Esophagus mucosa (tissue), 1 donor: ENCODE measurements at places on chromosomes 4 and X.

DNA sequence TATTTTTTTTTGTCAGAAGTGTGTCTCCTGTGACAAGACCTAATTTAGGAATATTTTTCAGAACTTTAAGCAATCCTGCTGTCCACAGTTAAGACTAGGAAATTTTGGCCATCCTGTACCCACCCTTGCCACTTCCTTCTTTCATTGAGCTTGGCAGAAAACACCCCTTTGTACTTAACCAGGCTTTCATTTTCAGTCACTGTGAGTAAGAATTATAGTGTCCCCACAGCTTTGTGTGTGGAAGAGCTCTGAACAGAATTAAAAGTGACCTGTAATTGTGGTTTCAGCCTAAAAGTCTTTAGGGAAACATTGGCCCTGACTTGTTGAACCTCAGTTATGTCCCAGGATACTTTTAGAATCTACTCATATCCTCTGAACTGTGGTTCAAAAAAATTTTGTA lies 153.7 kb upstream of the BMP3 start:
- ATAC-seq, result no peak

GRCh38 chr4:153905231-153905630 lies 116.3 kb upstream of the SFRP2 start:
- ATAC-seq, result no peak

- no peak for ATAC-seq
These were observed 494 bp downstream of the SPOCK3 start for GRCh38 chr4:167233685-167234315.

GRCh38 chr4:165203541-165204461 lies 3.6 kb upstream of the KLHL2 start:
- ATAC-seq, result peak; percentile 48

DNA sequence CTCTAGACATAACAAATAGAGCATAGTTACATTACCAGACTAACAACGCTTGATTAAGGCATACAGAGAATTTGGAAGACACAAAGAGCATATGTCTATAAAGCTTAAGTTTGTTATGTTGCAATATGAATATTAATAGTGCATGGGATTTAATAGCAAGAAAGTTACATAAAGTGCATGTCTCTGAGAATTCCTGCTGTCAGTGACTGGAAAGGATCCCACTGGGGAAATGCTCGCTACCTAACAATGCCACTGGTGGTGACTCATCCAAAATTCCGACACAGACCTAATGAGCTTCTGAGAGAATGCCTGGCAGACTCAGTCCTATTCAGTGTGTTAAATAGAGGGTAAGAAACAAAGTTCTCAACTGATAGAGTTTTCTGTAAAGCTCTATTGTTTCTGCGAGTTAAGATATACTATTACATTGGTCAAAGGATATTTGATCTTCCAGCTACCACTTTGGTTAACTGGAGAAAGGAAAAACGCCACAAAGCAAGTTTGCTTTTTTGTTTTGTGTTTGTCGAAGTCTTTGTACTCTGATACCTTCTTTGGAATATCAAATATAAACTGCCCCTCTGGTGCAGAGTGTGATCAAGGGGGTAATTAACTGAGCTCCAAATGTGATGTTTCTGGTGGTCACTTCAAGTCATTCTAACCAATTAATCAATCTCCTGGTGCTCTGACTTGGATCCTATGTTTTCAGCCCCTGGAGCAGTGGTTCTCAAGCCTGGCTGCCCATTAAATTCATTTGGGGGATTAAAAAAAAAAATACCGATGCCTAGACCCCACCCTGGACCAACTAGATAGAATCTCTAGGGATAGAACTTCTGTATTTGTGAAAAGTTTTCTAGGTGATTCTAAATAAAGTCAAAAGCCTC lies 107.9 kb downstream of the PALLD start:
- peak; percentile 89 for ATAC-seq

DNA sequence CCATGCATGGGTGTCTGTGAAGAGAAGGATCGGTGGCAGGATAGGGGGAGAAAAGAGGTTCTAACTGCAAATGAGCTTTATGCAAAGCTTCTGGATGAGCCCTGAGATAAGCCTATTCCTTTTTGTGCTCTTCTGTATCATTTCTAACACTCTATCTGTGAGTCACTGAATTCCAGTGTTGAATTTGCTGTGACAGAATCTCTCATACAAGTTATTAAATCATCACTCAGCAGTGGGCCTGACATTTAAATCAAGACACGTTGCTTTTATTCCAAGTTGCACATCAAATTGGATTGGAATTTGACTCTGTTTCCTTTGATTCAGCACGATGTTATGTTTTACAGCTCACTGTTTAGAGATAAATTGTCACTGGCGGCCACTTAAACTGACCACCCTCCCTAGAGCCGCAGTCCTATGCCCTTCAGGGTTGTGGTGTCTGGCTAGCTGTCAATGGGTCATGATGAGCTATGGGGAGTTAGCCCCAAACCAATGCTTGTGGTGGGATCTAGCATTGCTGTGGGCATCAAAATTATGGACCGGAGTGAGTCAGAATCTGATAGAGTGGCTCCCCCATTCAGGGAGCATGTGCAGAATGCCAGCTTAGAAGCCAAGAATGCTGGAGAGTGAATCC lies 42.7 kb downstream of the LHFPL1 start:
- ATAC-seq, result no peak

DNA sequence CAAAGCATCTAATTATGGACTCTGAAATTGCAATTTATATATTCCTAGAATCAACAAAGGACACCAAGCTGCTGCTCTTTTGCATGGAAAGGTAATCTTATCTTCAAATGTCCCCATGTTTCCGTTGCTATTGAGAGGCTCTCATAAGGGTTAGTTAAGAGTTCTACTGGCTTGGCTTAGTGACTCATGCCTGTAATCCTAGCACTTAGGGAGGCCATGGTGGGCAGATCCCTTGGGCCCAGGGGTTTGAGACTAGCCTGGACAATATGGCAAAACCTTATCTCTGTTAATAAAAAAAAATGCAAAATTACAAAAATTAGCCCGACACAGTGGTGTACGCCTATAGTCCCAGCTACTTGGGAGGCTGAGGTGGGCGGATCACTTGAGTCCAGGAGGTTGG lies 93.4 kb upstream of the RAPGEF2 start:
- ATAC-seq, result no peak

GRCh38 chrX:134636851-134637250 lies 21.4 kb downstream of the PLAC1 start:
- ATAC-seq, result no peak

DNA sequence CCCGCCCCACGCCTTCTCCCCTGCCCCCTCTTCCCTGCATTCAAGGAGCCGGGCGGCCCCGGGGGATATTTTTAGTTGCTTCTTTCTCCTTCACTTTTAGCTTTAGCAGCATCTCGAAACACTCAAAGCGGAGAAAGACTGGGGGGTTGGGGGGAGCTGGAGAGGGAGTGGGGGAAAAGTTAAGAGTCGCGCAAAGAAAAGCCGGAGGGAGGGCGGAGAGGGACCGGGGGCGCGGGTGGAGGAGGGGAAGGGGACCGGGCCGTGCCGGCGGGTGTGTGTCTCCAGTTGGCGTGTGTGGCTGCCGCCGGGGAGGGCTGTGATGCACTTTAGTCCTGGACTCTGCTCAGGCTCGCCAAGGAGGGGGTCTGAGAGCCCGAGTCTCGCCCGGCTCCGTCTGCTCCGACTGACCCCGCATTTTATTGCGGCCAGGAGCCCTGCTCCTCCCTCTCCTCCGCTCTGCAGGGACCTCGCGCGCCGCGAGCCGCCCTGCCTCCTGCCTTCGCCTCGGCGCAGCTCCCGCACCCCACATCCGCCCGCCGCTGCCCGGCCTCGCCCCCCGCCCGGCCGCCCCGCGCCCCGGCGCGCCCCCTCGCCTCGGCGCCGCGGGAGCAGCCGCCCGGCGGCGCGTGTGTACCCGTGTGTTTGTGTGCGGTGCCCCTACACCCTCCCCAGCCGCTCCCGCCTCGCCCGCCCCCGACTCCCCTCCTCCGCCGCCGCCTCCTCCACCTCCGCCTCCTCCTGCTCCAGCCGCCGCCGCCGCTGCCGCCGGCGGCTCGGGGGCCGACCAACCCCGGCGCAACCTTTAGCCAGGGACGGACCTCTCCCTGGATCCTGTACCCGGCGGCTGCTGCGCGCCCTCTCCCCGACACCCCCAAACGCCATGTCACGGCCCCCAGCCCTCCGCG lies 1.4 kb downstream of the ZNF827 start:
- peak; percentile 27 for ATAC-seq

- ATAC-seq, result peak; percentile 15
These were observed 145.1 kb downstream of the ANTXR2 start for GRCh38 chr4:79927931-79928330.

GRCh38 chrX:123313486-123313885 lies 129.4 kb downstream of the GRIA3 start:
- ATAC-seq, result no peak

DNA sequence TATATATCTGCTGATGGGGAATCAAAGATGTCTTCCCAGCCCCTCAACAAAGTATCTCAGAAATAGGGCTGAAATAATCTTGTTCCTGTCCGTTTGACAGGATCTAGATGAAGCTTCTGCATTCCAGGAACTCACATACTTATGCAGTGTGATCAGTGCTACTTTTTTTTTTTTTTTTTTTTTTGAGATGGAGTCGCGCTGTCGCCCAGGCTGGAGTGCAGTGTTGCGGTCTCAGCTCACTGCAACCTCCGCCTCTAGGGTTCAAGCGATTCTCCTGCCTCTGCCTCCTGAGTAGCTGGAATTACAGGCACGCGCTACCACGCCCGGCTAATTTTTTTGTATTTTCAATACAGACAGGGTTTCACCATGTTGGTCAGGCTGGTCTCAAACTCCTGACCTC lies 36.4 kb downstream of the DHX15 start:
- no peak for ATAC-seq

DNA sequence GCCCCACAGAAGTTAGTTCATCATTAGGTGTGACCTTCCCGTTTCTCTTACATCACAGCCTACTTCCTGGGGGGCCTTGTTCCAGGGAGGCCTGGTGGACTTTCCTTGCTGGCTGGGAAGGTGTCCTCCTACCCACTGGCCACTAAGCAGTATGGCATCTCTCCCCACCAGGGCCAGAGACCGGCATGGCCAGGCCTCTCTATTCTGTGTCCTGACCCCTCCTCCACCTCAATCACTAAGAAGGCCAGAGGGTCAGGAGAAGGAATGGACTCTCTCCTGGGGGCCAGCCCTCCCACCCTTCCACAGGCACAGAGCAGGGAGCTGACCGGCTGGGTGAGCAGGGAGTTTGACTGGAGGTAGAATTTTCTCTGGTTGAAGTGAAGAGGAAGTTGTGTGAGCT lies 81.9 kb downstream of the PJA1 start:
- no peak for ATAC-seq

DNA sequence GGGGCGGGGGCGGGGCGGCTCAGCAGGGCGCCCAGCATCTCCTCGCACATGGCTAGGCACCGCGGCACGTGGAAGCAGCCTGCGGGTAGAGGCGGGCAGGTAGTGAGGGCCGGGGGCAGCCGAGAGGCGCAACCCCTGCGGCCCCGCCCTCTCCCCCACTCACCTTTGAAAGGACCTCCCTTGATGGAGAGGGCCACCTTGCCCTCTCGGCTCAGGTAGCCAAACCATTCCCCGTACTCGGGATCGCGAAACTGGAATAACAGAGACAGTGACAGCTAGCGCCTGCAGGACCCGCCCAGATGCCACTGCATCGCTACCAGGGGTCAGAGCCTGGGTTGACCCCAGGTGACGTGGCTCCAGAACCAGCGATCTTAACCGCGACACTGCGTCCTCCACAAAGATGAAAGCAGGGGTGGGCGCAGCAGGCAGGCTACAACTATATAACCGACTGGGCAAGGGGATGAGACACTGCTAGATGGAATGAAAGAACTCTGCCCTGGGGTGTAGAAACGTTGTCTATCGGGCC lies 552 bp upstream of the NAA10 start:
- ATAC-seq, result no peak

GRCh38 chr4:182695009-182695408 lies 222.2 kb downstream of the DCTD start:
- no peak for ATAC-seq

- no peak for ATAC-seq
These were observed 211.5 kb downstream of the CHRDL1 start for GRCh38 chrX:110584083-110584482.

GRCh38 chr4:61294936-61295335 lies 94.8 kb downstream of the ADGRL3 start:
- no peak for ATAC-seq

DNA sequence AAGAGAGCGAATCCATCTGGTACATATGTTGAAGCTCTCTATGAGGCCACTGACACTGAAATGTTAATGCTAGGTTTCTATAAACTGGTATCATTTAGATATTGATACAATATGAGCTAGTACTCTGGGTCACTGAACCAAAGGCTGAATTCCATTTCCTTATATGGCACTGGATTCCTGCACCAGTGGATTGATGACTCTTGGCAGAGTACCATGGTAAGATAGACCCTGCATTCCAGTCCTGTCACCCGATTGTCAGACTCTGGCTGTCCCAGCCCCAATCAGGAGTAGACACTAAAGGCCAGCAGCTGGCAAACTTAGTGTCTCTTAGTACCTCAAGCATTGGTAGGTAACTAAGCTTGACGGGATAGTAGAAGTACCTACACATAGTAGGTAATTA lies 44.0 kb upstream of the EOLA2 start:
- no peak for ATAC-seq

DNA sequence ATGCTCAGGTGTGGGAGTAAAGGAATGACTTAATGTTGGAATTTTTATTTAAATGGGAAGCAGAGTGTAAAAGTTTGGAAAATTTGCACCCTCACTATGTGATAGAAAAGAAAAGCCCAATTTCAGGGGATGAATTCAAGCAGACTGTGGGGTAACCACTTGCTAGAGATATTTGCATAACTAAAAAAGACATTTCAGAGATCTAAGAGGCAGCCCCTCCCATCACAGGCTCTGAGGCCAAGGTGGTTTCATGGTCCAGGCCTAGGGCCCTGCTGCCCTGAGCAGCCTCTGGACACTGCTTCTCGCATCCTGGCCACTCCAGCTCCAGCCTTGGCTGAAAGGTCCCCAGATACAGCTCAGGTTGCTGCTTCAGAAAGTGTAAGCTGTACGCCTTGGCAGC lies 5.9 kb upstream of the XPNPEP2 start:
- ATAC-seq, result no peak

DNA sequence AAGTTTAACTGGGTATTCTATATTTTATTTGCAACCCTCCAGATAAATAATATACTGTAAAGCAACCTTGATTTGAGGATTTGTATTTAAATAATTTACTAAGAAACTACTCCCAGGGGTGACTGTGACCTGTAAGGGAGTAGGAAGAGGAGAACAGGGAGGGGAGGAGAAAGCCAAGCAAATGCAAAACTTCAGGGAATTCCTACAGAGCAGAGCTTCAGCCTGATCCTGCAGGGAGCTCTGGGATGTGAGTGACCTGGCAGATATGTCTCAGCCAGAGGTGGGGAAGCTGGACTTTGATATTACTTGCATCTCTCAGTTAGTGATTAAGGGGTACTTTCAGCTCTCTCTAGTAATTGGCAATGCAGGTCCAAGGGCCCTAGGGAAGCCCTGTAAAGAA lies 302.0 kb downstream of the FRMPD4 start:
- ATAC-seq, result no peak

- no peak for ATAC-seq
These were observed 211.3 kb downstream of the PALLD start for GRCh38 chr4:168708108-168708507.
